ENCODE measurements at places on chromosomes 3 and 15. TPM values are rescaled to one million over a fixed set of nuclear protein-coding genes. Genes with fewer than 3 reads are reported as not detected.

The FURIN gene
- 45.0 TPM for total RNA-seq

The SLC15A2 gene
- 0.18 TPM for total RNA-seq

DNA sequence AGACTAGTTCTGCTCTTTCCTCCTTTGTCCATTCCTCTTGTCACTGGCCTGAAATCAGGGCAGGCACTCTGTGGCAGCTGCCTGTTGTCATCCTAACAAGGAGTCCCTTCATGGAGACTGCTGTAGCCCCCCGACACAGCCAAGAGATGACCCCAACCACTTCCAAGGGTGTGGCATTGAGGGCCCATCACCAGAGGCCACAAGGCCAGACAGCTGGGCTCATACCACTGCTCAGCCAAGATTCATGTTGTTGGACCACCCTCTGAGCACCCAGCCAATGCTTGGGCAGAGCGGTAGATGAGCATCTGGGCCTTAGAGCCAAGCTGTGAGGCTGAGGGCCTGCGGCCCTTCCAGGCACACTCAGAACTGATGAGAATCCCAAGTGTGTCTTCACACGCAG, 85.4 kb downstream of the EPHB1 start:
- no peak for DNase-seq

- no peak for DNase-seq
These were observed 110.4 kb upstream of the GMNC start for GRCh38 chr3:190972840-190973270.

GRCh38 chr3:55579496-55579895, 92.4 kb upstream of the WNT5A start:
- no peak for DNase-seq

DNA sequence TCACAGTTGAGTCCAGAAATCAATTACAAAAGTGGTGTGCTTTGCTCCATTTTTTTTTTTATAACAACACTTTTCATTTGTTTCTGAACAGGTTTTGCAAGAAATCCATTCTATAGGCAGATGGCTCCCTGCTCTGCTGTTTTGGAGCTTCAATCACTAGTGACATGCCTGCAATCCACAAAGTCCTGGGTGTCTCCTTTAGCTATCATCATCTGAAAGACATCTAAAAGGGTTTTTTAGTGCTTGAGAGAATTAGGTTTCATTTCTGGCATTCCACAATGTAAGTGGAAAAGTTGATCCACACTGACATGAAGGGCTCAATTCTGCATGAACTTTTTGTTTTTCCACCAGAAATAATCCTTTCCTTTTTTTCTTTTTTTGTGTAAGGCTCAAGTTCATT, 24.0 kb upstream of the MEIS2 start:
- no peak for DNase-seq

DNA sequence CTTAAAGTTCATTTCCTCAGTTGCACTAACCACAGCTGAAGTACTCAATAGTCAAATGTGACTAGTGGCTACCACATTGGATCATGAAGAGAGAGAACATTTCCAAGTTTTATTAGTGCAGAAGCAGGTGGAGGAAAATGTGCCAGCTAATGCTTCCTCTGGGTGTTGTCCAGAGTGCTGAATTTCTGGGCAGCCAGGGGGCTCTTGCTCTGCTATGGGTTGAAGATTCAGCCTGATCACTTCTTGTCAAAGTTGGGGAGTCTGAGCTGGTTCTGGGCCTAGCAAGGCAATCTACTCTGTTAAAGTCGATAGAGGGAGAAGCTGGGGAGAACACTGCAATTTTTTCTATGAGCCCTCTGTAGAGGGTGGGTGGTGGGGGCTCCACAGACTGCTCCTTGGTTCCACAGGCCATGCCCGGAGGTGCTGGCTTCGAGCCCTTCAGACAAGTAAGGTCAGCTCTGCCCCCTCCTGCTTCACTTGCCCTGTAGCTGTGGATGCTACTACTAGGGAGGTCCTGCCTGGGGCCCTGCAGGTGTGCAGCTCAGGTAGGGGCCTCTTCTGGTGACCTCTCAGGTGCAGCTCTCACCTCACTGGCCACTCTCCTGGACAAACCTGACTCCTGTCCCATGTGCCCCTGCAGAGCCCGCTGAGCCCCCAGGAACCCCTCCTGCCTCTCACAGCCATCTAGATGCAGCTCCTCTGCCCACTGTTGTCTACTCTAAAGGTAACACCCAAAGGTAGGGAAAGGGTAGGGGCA, 8.2 kb downstream of the ALG3 start:
- peak; percentile 30 for DNase-seq

DNA sequence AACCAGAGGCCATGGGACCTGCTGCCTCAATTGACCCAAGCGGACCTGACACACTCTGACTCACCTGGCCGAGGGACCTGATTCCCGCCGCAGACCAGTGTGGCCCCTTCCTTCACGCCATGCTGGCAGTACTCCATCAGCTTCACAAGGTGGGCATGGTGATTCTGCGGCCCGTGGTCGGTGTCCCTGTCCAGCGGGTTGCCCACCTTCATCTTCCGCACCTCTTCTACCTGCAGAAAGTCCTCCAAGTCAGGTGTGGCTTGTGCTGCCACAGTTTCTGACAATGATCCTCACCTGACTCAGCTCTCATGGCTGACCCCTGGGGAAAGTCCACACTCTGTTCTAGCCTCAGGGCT, 25.9 kb upstream of the SLC41A3 start:
- no peak for DNase-seq

DNA sequence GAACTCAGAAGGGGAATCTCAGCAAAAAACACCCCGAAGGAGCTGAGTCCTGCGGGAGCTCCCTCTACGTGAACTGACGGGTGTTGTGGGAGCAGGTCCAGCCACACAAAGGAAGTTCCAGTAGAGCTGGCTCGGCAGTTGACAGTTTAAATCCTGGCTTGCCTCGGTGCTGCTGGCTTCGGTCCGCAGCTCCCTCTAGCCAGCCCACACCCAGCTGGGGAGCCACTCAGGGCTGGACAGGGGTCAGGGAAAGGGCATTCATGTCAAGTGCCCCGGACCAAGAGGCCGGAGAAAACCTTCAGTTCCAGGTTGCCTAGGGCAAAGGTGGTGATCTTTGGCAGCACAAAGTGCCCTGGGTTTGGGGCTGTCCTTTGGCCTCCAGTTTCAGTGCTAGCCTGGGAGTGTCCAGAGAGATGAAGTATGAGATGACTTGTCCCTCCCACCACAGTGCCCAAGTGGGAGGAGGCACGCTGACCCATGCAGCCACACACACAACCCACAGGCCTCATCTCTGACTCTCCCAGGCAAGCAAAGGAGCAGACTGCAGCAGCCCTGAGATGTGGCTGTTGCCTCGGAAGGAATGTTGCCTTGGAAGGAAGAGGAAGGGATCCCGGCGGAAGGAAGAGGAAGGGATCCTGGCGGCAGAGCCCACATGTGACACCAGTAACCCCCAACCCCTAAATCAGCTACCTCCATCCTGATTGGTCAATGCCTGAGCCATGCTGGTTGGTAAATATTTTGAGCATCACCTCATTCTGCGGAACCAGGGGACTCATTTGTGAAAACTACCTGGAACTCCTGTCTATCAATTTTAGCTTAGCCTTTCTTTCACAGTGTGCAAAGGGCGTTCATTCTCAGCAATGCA, 13.9 kb upstream of the ANPEP start:
- peak; percentile 84 for DNase-seq

- peak; percentile 97 for DNase-seq
These were observed at the start of gene SLMAP for GRCh38 chr3:57755741-57756527. Gene SLMAP (plus strand): TSS chr3:57756309. CDS start chr3:57757652, 1,343 bp downstream.
